NCI-H187 treated with DMSO at 0.1 percent for 48 hours (cell line): ENCODE measurements at places on chromosomes 11 and 22.

- DNase-seq: no peak
These were observed 31.4 kb downstream of the RSPH14 start for GRCh38 chr22:23110190-23110921.

DNA sequence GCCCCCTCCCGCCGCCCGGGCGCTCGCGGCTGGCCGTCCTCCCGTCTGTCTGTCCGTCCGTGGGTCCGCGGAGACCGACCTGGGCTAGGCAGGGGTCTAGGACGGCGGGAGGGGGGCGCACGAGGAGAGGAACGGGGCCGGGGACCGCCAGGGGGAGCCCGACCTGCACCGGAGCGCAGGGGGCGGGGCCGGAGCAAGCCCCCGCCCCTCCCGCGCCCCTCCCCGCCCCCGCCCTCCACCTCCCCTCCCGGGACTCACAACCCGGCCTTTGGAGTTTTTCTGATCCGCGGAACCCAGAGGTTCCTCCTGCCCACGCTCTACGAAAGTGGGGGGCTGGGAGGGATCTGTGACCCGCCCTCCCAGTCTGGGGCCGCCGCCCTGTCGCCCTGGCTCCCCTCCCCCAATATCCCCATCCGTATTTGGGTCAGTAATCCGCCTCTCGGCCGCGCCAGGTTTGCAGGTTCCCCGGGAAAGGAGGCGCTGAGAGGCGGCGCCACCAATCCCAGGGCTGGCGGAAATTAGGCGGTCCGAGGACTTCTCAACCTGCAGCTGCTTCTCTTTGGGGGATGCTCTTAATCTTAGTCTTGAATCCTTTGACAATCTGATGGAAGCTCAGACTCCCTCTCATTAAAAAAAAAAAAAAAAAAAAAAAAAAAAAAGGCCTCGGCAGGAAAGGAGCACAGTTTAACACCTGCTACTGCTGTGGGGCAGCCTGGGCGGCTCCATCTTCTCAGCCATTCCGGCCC lies 925 bp upstream of the KCNJ11 start:
- DNase-seq: peak; percentile 79

GRCh38 chr11:134068829-134069425 lies at the start of gene JAM3:
Gene JAM3 (plus strand): TSS chr11:134069072. CDS start chr11:134069084, 12 bp downstream.
- peak; percentile 74 for DNase-seq

DNA sequence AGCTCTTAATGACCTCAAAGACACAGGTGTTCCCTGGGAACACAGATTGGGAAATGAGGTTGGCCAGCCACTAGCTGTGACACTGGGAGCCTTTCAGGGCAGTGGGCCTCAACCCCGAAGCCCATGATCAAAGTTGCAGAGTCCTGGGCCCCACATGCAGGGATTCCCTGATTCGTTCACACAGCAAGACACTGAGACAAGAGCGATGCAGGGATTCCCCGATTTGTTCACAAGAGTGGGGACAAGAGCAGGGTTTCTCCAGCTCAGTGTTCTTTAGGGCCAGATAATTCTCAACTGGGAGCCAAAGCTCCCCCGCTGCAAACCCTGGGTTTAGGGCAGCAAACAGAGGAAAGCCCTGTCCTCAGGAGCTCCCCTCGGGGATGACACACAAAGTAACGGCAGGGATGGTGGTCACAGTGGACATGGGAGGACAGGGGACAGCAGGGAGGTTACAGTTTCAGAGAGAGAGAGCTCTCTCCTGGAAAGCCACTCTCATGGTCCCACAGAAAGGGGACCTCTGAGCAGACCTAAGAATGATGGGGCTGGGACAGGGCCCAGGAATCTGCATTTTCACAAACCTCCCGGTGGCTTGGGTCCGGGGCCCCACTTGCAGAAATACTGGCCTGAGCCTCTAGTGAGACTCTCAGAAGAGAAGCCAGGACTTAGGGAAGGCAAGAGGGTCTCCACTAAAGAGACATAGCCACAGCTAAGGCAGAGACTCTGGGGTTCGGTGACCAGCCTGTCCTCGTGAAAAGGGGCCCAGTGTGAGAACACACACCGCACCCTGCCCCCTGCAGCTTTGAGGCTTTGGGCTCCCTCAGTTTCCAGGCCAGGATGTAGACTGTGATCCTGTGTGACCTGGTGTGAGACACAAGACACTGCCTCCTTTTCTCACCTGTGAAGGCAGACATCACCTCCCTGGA lies 7.4 kb upstream of the GNAZ start:
- DNase-seq: no peak

GRCh38 chr11:122923302-122923701 lies 40.7 kb downstream of the JHY start:
- no peak for DNase-seq

DNA sequence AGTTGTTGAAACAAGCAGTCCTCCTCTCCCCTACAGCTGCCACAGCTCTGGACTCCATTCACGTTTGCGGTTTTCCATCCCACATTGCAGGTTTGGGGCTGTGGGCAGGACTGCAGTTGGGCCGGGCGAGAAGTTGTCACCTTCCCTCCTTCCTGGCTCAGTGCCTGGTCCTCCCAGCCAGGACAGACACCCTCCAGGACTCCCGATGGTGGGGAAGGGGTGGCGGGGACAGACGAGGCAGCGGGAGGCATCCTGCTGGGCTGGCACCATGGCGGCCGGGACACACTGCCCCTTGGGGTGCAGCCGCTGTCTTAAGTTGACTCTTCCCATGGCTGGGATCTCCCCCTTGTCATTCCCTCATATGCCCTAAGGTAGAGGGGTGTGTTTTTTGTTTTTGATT lies 615.2 kb downstream of the BRD1 start:
- DNase-seq: no peak

- no peak for DNase-seq
These were observed 380.1 kb downstream of the LARGE1 start for GRCh38 chr22:33539902-33540751.

- DNase-seq: no peak
These were observed 12.3 kb upstream of the SHANK3 start for GRCh38 chr22:50660306-50660705.
